ENCODE measurements at places on chromosomes 6 and 20. TPM values are rescaled to one million over a fixed set of nuclear protein-coding genes. Genes with fewer than 3 reads are reported as not detected.

GRCh38 chr6:161111261-161111660 lies 119.7 kb downstream of the MAP3K4 start:
- no peak overlapping the region for H3K27ac ChIP-seq
- no peaks in the 10 kb centered on the region for H3K27me3 ChIP-seq
- no peak for DNase-seq
- H3K4me1 ChIP-seq, result peaks cover 9% of the 10 kb centered on the region

- H3K4me1 ChIP-seq, result no peaks in the 10 kb centered on the region
- H3K4me3 ChIP-seq, result no peak overlapping the region
- DNase-seq, result no peak
- H3K36me3 ChIP-seq, result no peaks in the 10 kb centered on the region
- H3K27ac ChIP-seq, result no peak overlapping the region
Observed at GRCh38 chr6:163708466-163708865, 293.9 kb downstream of the QKI start.

DNA sequence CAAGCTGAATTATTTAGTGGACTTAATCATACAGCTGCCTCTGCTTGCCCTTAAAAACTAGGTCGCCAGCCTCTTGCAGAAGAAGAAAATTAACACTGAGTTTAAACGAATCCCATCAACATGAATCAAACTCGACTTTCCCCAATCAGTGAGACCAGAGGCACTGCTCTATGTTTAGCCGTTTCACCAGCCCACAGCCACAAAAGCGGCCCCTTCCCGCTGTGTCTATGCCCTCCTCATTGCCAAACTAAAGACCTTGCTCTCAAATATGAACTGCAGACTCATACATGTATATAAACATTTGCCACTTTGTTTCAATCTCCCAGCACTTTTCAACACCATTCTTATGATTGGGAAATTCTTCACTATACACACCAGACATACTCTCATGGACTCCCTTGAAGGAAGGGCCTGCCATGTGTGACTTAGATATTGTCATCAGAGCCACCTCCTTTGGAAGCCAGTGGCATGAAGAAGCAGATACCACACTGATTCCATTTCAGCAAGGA lies 105.8 kb upstream of the ADGRF1 start:
- no peak for DNase-seq
- no peak overlapping the region for H3K27ac ChIP-seq
- H3K36me3 ChIP-seq, result no peaks in the 10 kb centered on the region

DNA sequence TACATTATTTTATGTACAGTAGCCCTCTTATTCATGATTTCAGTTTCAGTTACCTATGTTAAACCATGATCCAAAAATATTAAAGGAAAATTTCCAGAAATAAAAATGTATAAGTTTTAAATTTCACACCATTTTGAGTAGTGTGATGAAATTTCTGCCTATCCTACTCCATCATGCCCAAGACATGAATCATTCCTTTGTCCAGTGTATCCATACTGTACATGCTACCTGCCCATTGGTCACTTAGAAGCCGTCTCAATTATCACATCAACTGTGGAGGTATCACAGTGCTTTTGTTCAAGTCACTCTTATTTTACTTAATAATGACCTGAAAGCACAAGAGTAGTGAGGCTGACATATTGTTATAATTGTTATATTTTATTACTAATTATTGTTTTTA lies 32.3 kb upstream of the PLCB4 start:
- no peaks in the 10 kb centered on the region for H3K27me3 ChIP-seq
- H3K4me1 ChIP-seq, result no peaks in the 10 kb centered on the region
- DNase-seq, result no peak

- no peak for DNase-seq
- H3K36me3 ChIP-seq, result no peaks in the 10 kb centered on the region
- H3K4me1 ChIP-seq, result peaks cover 44% of the 10 kb centered on the region
- no peaks in the 10 kb centered on the region for H3K27me3 ChIP-seq
- peak overlapping the region; percentile 73 for H3K27ac ChIP-seq
Observed at GRCh38 chr6:129748901-129749748, 39.1 kb upstream of the ARHGAP18 start.

DNA sequence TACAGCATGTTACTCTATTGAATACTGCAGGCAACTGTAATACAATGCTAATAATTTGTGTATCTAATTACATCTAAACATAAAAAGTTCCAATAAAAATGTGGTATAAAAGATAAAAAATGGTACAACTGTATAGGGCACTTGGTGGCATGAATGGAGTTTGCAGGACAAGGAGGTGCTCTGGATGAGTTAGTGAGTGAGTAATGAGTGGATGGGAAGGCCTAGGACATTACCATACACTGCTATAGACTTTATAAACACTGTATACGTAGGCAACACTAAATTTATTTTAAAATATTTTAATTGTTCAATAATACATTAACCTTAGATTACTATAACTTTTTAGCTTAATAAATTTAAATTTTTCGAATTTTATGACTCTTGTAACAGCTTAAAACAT lies 579.6 kb upstream of the MAN1A1 start:
- no peaks in the 10 kb centered on the region for H3K4me1 ChIP-seq
- no peak overlapping the region for H3K27ac ChIP-seq
- no peak for DNase-seq
- no peaks in the 10 kb centered on the region for H3K36me3 ChIP-seq
- no peaks in the 10 kb centered on the region for H3K27me3 ChIP-seq

- no peak overlapping the region for H3K4me3 ChIP-seq
- H3K36me3 ChIP-seq, result peaks cover 6% of the 10 kb centered on the region
- DNase-seq, result no peak
- no peak overlapping the region for H3K27ac ChIP-seq
- H3K27me3 ChIP-seq, result peaks cover 5% of the 10 kb centered on the region
- peaks cover 7% of the 10 kb centered on the region for H3K4me1 ChIP-seq
Observed at GRCh38 chr20:48615871-48616270, 211.9 kb downstream of the PREX1 start.

LTB gene
- total RNA-seq, result 0.44 TPM

PRL gene
- not detected for total RNA-seq

FABP7 gene
- total RNA-seq, result not detected

LST1 gene
- total RNA-seq, result not detected

SGK2 gene
- 45.6 TPM for total RNA-seq

REM1 gene
- total RNA-seq, result not detected
